Stimulated activated CD4-positive, alpha-beta T cell treated with anti-CD3 and anti-CD28 coated beads, Interleukin-4, amount 100 ng/mL, for 48 hours (primary cell): ENCODE measurements at places on chromosomes 7 and 10.

DNA sequence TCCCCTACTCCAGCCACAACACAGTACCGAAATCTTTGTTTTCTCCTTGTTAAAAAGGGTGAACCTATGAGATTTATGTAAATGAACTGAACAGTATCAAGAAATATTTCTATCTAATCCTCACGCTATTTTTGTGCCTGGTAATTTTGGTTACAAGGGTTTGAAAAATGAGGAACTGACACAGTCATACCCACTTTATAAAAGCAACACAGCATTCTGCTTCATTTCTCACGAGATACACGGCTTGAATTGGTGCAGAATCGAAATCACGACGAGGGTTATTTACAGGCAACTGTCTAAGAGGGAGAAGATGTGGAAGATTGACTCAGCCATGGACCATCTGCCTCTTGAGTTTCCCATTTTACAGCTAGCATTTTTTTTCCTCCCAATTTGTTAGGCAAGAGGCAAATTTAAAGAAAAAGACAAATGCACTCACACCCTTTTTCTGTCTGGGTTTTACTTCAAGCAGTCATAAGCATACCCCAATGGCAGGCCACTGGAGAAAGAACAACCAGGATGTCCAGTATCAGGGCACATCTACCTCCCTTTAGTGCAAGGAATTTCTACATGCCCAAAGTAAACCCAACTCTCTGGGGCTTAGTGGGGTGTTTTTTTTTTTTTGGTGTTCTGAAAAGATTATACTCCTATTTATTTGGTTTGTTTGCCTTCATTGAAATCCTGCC, 108.1 kb downstream of the ITGB8 start:
- DNase-seq, result no peak

- no peak for DNase-seq
Measured at GRCh38 chr7:157601530-157601929, 264.7 kb downstream of the DNAJB6 start.

- no peak for DNase-seq
Measured at GRCh38 chr10:119399466-119399865, 143.1 kb downstream of the RGS10 start.

DNA sequence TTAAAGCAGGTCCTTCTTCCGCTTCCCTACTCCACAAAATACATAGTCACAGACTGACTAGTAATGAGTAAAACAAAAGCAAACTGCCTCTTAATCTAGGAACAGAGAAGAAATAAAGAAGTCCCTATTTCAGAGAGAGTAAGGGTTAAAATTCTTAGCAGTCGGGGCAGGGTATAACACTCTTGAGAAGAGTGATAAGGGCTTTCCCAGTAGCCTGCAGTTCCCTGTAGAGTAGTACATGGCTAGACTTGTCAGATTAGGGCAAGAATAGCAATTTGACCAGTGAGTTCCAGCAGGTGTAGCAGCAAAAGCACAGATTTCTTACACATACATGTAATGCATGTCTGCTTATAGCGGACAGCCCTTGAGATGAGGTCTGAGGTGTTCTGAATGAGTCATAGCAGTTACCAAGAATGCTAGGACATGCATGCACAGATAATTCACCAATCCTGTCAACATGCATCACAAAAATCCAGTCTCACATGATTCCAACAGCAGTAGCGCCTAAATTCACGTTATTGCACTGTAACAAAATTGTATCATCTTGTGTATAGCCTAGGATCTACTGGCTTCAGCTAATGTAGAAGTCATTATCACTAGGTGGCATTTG, 40.7 kb downstream of the BTRC start:
- no peak for DNase-seq

- no peak for DNase-seq
Measured at GRCh38 chr10:89904755-89905154, 203.4 kb downstream of the KIF20B start.

- no peak for DNase-seq
Measured at GRCh38 chr7:151399906-151400305, 9.9 kb downstream of the WDR86 start.

- DNase-seq, result no peak
Measured at GRCh38 chr7:16794986-16795385, 9.8 kb downstream of the AGR2 start.

GRCh38 chr7:27271384-27271783, 28.8 kb downstream of the EVX1 start:
- DNase-seq, result no peak

DNA sequence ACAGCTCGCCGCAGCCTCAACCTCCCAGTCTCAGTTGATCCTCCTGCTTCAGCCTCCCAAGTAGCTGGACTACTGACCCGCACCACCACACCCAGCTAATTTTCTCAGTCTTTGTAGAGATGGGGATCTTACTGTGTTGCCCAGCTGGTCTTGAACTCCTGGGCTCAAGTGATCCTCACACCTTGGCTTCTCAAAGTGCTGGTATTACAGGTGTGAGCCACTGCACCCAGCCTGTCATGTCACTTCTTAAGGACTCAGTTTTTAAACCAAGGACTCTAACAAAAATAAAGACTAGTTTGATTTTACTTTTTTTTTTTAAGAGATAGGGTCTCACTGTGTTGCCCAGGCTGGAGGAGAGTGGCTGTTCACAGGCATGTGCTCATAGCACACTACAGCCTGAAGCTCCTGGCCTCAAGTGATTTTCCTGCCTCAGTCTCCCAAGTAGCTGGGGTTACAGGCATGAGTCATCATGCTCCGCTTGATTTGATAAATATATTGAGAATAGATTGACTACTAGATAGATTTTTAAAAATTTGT, 16.5 kb upstream of the PPP3CB start:
- no peak for DNase-seq

DNA sequence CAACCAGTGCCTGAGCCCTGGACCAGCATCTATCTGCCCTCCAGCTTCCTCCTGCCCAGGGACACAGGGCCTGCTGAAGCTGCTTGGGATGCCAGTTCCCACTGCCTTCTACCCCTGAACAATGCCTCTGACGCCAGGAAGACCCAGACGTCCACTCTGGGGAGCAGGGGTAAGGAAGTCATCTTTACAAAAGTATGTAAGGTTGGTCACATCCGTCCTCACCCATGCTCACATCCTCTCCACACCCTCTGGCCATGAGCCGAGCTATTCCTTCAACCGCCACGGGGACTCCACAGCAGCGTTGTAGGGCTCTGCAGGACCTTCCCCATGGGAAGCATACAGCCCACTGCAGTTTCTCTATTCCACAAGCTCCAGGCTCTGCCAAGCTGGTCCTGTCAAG, 58.5 kb downstream of the CLRN3 start:
- DNase-seq, result no peak

- no peak for DNase-seq
Measured at GRCh38 chr10:126729314-126729870, 58.9 kb upstream of the C10orf90 start.

DNA sequence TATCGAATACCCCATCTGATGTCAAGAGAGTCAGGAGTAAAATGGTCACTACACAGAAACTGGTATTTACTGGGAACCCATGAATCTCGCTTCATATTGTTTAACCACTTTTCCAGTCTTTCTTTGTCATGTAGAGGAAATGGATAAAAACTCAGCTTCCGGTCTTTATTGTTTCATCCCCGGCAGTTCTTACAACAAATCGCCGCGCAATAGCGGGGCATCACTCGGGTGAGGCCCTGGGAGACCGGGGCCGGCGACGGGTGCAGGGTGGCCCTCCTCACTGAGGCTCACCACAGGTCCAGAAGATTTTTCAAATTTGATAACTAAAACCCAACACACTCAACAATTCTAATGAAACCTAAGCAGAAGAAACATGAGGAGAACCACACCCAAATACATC, 35.6 kb upstream of the PTPRN2 start:
- no peak for DNase-seq

DNA sequence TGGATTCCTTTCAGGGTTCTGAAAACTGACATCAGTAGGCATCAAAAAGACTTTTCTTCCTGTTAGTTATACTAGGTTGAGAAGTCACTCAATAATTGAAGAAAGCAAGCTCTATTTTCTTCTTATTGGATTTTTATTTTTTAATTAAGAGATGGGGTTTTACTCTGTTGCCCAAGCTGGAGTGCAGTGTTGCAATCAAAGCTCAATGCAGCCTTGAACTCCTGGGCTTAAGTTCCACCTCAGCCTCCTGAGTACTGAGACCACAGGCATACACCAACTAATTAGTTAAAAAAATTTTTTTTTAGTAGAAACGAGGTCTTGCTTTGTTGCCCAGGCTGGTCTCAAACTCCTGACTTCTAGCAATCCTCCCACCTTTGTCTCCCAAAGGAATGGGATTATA, 28.0 kb downstream of the PIP4K2A start:
- DNase-seq, result no peak

DNA sequence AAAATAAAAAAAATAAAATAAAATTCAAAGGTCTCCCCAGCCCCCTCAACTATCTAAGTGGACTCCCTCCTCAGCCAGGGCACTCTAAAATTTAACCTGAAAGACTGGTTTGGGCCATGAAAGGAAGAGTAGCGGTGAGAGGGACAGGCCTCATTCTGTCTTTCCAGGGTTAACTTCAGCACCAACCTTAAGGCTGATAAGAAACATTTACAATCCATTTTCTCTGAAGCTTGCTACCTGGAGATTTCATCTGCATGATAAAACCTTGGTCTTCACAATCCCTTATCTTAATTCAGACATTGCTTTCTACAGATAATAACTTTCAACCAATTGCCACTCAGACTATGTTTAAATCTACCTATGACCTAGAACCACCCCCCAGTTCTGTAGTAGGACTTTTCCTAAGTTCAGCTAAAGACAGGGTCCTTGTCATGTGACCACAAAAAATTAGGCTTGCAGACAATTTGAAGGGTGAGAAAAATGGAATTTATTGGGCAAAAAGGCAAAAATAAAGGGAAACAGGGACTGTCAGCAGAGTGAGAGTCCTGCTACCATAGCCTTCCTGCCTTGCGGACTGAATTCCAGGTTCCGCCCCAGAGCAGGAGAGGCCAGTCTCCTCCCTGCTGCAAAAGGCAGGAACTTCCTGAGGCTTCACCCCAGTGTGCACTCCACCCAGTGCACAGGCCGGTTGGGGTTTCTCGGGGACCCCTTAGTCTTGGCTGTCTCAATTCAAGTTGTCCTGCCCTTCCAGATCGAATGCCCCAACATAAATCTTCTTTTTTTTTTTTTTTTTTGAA, 26.0 kb downstream of the AGK start:
- DNase-seq, result no peak

DNA sequence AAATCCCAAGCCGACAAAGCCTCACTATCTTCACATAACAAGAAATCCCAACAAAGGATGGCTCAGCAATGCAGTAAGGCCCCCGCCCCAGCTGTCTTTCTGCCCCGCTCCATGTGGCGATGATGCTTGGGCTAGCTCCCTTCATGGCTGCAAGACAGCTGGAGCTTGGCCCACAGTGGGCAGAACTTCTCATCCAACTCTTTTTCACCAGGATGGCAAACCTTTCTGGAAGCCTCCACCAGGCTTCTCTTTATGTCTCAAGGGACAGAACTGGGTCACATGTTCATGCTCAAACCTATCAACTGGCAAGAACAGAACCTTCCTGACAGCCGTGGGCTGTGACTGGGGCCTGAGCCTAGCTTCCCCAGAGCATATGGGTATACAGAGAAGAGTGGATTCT, 260.5 kb upstream of the MKLN1 start:
- no peak for DNase-seq
